ENCODE measurements at places on chromosomes 3 and 15. TPM values are rescaled to one million over a fixed set of nuclear protein-coding genes. Genes with fewer than 3 reads are reported as not detected.

- no peak overlapping the region for H3K4me3 ChIP-seq
- no peak overlapping the region for H3K27ac ChIP-seq
- no peaks in the 10 kb centered on the region for H3K4me1 ChIP-seq
- no peaks in the 10 kb centered on the region for H3K36me3 ChIP-seq
- no peak for DNase-seq
These were observed 8.7 kb upstream of the LMCD1 start for GRCh38 chr3:8492744-8493511.

- no peaks in the 10 kb centered on the region for H3K27me3 ChIP-seq
- peaks cover 66% of the 10 kb centered on the region for H3K4me1 ChIP-seq
- no peaks in the 10 kb centered on the region for H3K36me3 ChIP-seq
- peak overlapping the region; percentile 100 for H3K27ac ChIP-seq
- no peak overlapping the region for H3K4me3 ChIP-seq
These were observed 124.2 kb upstream of the SMAD3 start for GRCh38 chr15:66941108-66941711.

- DNase-seq: no peak
- peaks cover 8% of the 10 kb centered on the region for H3K36me3 ChIP-seq
- H3K27ac ChIP-seq: peak overlapping the region; percentile 73
These were observed 13.7 kb downstream of the TM4SF18 start for GRCh38 chr3:149319750-149320149.

DNA sequence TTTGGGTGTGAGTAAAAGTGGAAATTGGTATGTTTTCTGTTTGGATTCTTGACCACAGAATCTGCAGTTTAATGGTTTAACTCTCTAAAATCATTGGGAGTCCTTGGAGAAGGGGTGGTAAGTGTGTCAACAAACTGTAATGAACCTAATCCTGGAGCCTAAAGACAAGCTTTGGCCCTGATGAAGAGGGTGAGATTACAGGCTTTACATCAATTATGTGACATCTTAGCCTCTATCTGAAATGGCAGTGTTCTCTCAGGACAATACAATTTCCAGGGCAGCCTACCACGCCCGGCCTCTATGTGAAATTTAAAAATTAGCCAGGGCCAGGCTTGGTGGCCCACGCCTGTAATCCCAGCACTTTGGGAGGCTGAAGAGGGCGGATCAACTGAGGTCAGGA is 4.3 kb upstream of the PKM start:
- 0 out of 2 replicates have a peak overlapping the region, but pooled peaks have one; percentile 13 for H3K27ac ChIP-seq
- DNase-seq: no peak
- no peaks in the 10 kb centered on the region for H3K36me3 ChIP-seq
- H3K4me3 ChIP-seq: no peak overlapping the region
- no peaks in the 10 kb centered on the region for H3K27me3 ChIP-seq
- peaks cover 27% of the 10 kb centered on the region for H3K4me1 ChIP-seq

Gene ZCWPW2
- total RNA-seq: 0.82 TPM

Gene C3orf85
- not detected for total RNA-seq
